ENCODE measurements at places on chromosomes 4 and X.

DNA sequence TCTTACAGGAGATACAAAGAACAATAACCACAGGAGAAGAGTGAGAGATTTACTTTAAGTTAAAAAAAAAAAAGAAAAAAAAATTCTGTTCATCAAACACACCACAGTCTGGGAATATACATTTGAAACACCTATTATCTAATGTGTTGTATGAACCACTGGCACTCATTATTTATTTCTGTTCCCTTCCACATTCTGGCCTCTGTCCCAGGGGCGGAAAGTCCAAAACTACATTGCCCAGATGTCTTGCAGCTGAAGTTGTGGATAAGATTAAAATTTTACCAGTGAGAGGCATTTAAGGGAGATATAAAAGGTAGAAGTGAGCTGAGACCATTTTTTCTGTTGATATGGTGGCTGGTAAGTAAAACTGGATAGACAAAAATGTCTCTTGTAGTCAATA is 56.2 kb downstream of the SCLT1 start:
- no peak for DNase-seq

DNA sequence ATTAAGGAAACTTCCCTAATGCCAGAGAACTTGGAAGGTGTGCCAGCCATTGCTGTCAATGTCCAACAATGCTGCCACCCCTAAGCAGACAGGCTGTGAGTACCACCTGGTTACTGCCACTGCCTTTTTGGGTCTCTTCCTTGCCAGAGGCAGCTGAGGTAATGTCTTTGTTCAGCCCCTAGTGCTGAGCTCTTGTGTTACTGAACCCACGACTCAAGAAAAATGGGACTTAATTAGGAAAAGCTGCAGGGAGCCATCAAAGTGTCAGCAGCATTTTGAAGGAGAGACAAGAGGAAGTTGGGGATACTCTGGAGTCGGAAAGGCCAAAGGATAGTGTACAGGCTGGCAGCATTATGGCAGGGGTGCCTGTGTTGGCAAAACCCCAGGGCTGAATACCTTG is 283.7 kb downstream of the AFF2 start:
- no peak for DNase-seq

DNA sequence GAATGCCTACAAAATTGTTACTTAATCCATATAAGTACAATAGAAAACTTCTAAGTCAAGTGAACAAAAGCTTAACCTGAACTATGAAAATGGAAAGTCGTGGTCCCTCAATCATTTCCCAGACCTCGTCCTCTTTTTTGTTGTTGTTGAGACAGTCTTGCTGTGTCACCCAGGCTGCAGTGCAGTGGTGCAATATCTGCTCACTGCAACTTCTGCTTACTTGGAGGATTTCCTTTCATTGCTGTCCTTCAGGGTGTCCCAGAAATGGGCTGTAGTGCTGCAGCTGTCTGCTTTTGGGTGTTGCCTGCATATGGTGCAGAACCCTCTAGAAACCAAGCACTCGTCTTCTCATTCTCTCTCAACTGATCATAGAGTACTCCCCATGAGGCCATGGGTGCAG is 75.0 kb upstream of the IL2 start:
- DNase-seq = no peak

- DNase-seq = no peak
Observed at GRCh38 chr4:77821775-77822174, 2.6 kb upstream of the CNOT6L start.

DNA sequence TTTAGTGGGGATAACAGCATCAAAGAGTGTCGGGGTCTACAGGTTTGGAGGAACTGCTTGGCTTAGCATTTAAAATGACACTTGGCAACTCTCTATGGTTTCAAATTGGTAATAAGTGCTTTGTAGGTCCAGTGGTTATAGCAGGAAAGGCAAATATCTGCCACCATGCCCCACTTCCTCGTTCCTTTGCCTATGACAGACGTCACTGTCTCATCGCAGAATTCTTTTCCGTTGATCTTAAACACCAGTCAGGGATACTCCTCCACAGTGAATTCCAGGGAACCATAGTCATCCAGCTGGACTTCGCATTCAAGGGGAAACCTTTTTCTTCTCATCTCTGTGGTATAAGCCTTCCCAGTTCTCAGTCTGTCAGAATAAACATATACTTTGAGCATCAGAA is 319.1 kb downstream of the GPAT3 start:
- DNase-seq = no peak

DNA sequence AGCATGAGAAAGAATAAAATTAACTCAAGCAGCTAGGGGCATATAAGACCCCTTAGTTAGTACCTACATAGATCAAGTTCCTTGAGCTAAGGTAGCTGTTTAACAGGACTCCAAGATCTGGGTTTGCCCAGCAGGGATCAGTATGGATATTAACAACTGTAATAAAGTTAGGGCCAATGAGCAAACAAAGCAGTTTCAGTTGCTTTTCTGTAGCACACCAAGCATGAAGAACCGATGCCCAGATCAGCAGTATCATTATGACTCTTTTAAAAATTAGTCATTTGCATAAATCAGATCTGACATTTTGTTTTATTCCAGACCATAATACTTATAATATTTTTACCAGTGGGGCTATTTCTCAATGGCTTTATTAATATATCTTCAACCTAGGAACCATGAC is 80.9 kb downstream of the C4orf33 start:
- DNase-seq = no peak

- DNase-seq = no peak
Observed at GRCh38 chrX:15903186-15903681, 48.6 kb upstream of the AP1S2 start.

GRCh38 chr4:8472689-8473197 is 32.2 kb downstream of the TRMT44 start:
- DNase-seq = peak; percentile 81

- no peak for DNase-seq
Observed at GRCh38 chr4:138542191-138542776, 300.1 kb upstream of the SLC7A11 start.
